Vagina (tissue), 2 donors: ENCODE measurements at places on chromosomes 4 and X.

- no peak for DNase-seq
Observed at GRCh38 chrX:150975655-150976390, 7.3 kb upstream of the HMGB3 start.

DNA sequence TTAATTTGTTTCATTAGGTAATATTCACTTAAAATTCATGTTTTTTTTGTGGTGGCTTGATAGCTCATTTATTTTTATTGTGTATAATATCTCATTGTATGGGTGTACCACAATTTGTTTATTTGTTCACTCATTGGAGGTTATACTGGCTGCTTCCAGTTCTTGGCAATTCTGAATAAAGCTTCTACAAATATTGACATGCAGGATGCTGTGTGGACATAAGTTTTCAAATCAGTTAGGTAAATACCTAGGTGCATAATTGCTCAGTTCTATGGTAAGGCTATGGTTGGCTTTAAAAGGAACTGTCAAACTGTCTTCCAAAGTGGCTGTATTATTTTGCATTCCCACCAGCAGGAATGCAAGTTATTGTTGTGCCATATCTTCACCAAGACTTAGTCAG is 504.5 kb upstream of the GALNTL6 start:
- DNase-seq: no peak

GRCh38 chr4:96052827-96053226 is 212.9 kb downstream of the PDHA2 start:
- no peak for DNase-seq

DNA sequence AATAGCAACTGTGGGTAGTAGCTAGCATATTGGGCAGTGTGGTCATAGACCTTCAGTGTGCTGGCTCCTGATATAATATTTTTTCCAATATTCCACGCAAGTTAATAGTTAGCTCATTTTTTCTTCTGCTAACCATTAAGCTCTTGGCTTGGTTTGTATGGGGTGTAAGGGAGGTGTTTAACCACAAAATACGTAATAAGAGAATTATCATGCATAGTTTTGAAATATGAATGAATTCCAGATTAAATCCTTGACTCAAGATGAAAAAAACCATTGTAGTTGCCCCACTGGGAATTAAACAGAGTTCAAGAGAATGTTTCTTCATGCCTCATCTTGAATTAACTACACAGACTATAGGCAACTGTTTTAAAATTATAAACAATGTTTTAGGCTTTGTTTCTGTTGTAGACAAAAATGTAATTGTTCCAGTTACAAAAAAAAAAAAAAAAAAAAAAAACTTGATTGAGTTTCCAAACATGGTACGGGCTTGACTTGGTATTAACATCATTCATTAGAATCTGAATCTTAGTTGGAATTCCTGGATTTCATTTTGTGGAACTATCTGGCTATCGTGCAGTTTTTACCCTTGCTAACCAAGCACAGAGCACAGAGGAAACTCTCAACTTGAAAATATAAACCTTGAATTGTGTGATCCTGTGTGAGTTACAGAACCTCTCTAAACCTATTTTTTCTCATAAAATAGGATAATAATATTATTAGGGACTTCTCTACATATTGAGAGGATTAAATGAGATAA is 28.4 kb downstream of the CXCL1 start:
- DNase-seq: no peak

GRCh38 chr4:36325499-36325898 is 44.1 kb downstream of the DTHD1 start:
- no peak for DNase-seq

DNA sequence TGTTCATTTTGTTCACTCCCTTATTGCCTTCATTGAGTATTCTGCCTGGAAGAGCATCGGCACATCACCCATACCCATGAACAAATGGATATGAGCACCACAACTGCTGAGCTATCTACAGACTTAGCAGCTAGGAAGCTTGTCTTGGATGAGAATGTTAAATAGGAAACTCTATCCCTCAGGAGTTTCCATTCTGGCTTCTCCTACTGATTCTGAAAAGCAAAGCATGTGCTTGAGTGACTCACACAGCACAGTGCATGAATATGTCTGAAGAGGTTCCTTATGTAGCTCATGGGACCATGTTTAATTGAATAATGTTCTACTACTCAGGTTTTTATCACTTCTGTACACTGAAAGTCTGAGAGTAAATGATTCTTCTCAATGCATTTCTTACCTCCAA is 57.3 kb upstream of the MXRA5 start:
- no peak for DNase-seq

DNA sequence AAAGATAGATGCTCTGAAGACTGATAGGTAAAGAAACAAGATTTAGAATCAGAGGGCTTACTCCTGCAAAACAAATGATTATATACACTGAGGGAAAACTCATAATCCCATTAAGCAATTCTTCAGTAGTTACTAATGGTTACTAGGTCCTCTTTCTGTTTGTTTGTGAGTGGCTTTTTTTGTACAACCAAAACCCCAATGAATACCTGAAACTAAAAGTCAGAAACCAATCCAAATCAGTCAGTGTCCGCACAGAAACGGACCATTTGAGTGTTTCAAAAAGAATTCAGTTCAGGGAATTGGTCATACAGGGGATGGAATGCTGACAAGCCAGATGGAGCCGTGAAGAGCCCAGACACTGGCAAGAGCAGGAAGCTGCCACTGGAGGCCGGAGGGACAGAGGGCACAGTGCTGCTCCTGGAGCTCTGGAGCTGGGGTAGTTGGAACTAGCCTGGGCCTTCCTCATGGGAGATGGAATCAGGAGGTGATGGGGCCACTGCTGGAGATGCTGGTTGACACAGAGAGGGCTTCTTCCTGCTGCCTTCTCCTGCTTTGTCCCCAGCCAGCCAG is 31.9 kb downstream of the SETD7 start:
- DNase-seq: no peak

GRCh38 chr4:33054656-33055196 is 2334.6 kb downstream of the PCDH7 start:
- no peak for DNase-seq

GRCh38 chr4:101158134-101158482 is 189.2 kb downstream of the PPP3CA start:
- DNase-seq: no peak

DNA sequence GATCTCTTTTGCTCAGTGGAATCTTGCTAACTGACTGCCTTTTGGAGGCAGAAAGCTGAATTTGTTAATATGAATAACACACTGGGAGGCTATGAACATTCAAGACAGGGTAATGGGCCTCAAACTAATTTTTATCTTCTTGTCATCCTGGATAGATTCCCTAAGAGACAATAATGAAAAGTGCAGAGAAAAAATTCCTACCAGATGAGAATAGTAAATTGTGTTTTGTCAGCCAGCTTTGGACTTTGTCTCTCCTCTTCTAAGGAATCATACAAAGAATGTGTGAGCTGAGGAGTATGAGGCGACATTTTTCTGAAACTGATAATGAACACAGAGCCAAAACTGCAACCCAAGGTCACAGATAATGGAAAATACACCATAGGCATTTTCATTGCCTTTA is 649.3 kb downstream of the IQCM start:
- no peak for DNase-seq

GRCh38 chr4:109375778-109376414 is 57.7 kb upstream of the SEC24B start:
- no peak for DNase-seq

DNA sequence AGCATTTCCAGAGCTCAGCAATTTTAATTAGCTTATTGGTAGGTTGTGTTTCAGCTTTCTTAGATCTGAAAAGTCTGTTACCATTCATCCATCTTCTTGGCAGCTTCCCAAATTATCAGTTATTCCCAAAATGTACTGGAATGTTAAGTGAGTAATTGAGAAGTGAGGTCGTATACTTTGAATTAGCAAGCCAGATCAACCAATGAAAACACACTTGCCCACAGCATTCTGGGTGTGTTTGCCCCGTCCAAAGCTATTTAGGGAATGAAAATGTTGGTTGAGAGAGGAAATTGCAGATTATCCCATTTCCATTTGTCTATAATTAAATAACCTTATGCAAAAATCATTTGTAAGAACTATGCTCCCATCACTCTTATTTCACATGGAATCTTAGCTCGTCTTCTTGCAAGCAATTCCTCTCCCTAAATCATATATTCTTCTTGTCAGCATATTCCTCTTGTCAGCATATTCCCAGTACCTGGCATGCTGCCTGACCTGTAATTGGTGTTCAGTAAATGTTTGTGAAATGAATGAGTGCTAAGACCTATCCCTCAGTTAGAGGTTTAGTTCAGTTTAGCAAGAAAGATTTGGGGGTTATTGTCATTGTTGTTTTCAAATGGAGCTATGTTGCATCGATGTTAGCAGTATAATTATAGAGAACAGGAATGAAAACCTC is 23.3 kb upstream of the ANTXR2 start:
- no peak for DNase-seq
